CD4-positive, alpha-beta T cell treated with Interleukin-12 subunit alpha and Interleukin-12 subunit beta, for 1 hour (primary cell): ENCODE measurements at places on chromosomes 4 and X.

GRCh38 chr4:7673121-7673520, 238.4 kb upstream of the PSAPL1 start:
- no peak for DNase-seq

GRCh38 chr4:108119199-108119800, 49.4 kb downstream of the LEF1 start:
- DNase-seq, result no peak

DNA sequence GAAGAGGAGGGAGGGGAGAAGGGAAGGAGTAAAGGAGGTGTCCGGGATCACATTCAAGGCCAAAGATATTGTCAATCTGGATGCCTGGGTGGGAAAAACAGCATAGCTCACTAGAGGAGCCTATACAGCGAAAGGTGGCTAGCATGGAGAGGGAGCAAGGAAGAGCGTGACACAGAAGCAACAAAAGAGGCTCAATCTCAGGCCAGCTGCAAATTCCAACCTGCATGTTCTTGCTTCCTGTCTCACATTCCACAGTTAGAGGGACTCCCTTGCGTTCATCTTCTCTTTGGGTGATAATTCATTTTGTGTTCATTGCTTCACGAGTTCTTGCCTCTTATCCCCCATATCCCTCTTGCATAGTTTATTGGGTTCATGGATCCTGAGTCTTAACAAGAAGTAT, 3.0 kb upstream of the CLNK start:
- no peak for DNase-seq

GRCh38 chr4:76203541-76203940, 10.1 kb downstream of the SCARB2 start:
- DNase-seq, result no peak

DNA sequence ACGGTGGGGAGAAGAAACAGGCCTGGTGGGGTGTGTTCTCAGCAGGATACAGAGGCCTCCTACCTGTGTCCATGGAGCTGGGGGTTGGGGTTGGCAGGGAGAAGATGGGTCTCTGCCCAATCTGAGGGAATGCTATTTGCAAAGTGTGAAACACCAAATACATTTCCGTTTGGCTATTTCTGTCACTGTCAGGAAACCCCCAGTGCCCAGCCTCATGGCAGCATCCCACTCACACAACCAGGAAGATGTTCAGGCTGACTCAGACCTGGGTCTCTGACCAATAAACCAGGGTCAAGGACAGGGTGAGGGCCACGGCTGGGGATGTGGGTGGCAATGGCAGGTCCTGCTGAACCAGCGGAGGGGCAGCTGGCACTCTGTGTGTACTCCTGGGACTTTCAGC, 41.3 kb downstream of the BCOR start:
- no peak for DNase-seq

- no peak for DNase-seq
Observed at GRCh38 chrX:15525664-15526416, 25.2 kb downstream of the BMX start.

- no peak for DNase-seq
Observed at GRCh38 chr4:182894681-182895275, 22.4 kb downstream of the DCTD start.
